ENCODE measurements at places on chromosomes 16 and 17.

DNA sequence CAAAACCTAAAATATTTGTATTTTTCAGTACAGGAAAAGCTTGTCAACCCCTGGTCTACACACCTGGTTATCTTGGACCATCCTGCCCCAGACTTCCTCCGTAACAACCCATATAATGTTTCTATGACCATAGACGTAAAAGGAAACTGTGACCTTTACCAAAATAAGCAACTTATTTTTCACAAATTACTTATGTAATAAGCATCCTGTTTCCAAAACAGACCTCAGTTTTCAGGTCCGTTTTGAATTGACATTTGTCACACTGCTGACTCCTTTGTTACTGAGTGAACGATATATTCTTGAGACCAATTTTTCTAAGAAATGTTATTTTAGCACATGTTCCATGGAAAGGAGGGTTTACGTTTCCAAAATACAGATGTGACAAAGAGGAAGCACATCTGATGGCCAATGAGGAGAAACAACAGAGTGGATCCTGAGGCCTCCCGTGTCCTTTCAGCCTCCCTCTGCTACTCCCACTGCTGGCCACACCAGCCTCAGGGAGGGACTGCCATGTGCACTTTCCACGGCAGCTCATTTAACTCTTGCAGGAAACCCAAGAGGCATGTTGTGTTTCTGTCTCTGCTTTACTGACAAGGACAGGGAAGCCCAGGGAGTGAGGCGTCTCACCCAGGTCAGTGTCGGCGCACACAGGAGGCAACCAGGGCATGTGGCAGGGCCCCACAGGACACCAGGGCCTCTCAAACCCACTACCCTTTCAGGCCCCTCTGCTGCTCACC is 20.1 kb upstream of the ALDH3A1 start:
- DNase-seq: no peak

DNA sequence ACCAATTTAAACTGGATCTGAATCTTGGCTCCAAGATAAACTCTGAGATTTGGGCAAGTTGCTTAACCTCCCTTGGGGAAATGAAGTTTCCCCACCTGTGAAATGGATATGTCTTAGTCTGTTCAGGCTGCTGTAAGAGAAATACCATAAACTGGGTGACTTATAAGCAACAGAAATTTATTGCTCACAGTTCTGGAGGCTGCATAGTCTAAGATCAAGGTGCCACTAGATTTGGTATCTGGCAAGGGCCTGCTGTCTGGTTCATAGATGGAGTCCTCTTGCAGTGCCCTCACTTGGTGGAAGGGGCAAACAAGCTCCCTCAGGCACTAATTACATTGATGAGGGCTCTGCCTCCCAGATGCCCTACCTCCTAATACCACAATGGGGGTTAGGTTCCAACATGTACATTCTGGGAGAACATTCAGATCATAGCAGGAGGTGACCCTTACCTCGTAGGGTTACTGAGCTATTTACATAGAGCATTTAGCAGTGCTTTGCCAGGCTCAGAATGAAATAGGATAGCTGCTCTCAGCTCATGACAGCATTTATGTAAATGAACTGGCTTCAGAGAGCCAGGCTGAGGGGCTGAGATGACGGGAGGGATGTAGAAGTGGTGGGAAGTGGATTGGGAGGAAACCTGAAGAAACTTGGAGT is 83.9 kb downstream of the SPECC1 start:
- DNase-seq: no peak

GRCh38 chr17:9878786-9879525 is 26.1 kb downstream of the RCVRN start:
- peak; percentile 45 for DNase-seq

DNA sequence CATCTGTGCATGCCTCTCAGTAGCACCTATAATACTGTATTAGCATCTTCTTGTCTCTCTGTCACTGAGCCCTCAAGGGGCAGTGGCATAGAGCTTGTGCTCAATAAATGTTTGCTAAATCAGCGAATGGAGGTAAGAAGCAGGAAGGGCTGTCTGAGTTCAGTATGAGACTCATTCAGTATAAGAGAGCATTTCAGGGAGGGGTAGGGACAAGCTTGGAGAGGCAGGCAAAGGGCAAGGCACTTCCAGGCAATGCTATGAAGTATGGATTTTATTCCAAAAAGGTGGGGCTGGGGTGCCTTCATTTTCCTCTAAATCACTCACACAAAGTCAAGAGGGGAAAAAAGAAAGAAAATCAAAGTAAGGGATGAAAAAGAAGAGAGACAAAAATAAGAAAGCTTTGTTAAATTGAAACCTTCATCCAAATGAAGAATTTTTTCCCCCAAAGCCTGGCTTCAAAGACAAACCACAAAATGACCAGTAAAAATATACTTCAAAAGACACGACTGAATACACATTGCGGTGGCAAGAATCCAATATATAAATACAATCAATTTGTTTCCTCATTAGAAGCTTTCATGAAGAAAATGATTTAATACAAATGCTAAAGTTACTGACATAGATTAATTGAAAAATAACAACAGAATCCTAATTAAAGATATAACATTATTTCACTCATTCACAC is 51.2 kb downstream of the SKAP1 start:
- DNase-seq: no peak

GRCh38 chr17:54902611-54903010 is 2.0 kb downstream of the TOM1L1 start:
- DNase-seq: no peak

GRCh38 chr16:13377143-13377542 is 475.7 kb downstream of the SHISA9 start:
- DNase-seq: no peak

- no peak for DNase-seq
Observed at GRCh38 chr17:1197781-1198490, 18.2 kb upstream of the ABR start.

DNA sequence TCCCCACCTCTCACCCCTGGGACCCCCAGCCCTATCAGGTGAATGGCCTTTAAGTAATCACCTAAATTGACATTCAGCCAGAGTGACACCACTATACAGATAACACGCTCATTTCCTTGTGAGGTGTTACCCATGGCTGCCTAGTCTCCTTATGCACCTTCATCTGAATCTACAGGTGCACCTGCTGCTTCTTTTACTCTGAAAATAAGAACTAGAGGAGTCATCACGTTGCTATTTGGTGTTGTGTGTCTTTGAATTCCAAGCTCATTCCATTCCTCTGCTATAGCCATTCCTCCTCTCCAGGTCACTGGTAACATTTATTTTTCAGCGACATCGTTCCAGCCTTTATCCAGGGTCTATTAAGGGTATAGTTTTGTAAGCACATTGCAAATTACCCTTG is 9.8 kb downstream of the LGALS9 start:
- DNase-seq: no peak

- DNase-seq: no peak
Observed at GRCh38 chr17:54860617-54861470, 39.8 kb upstream of the TOM1L1 start.

- no peak for DNase-seq
Observed at GRCh38 chr16:48603647-48604376, 6.2 kb downstream of the N4BP1 start.

- DNase-seq: no peak
Observed at GRCh38 chr17:31291820-31292219, 5.2 kb downstream of the OMG start.
